ENCODE measurements at places on chromosomes 11 and 22. TPM values are rescaled to one million over a fixed set of nuclear protein-coding genes. Genes with fewer than 3 reads are reported as not detected.
A peak's percentile ranks its signal among the peaks of the same experiment; 100 is the strongest.

DNA sequence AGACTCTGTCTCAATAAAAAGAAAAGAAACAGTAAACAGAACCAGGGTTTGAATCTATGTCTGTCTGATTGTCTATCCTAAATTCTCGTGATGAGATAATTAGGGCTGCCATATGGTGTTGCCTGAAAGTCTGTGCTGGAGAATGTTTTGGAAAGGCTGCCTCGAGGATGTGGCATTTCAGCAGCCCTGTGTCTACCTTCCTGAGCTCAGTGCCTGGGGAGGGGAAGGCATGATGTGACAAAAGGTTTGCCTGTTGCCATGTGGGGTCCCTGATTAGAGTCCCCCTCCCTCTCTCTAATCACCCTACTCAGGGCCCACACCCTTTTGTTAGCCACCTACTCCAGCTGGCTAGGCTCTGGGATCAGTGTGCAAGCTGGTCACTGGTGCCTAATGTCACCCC, 15.2 kb downstream of the CD82 start:
- DNase-seq = no peak

GRCh38 chr22:37193629-37194191, 5.7 kb upstream of the C1QTNF6 start:
- peak; percentile 83 for DNase-seq

DNA sequence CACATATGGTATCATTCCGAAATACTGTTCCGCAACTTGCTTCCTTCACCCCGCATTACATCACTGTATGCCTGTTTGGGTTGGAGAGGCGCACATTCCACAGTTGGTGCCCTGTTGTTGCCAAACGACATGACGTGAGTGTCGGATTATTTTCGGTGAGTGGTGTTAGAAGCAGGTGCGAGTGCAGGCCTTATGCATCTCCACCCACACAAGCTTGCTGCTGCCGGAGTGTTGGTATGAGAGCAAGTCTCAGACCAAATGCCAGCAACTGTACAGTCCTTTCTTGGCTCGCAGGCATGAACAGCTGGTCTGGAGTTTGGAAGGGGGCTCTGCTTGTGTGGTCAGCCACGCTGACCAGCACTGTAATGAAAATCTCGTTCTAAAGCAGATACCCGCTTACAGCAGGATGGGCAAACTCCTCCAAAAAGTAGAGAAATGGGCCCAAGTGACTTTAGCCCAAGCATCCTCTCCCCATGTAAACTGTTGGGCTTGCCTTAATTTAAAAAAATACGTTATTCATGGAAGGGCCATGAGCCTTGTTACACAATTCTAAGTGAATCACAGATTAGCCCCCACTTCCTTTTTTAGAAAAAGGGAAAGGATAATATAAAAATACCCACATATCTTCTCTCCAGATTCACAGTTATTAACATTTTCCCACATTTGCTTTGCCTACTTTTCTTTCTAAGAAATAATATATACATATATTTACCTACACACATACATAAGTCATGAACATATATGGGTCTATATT, 48.7 kb upstream of the OR9Q1 start:
- DNase-seq = no peak

- DNase-seq = peak; percentile 74
These were observed 8.5 kb upstream of the CHRDL2 start for GRCh38 chr11:74739546-74740270.

DNA sequence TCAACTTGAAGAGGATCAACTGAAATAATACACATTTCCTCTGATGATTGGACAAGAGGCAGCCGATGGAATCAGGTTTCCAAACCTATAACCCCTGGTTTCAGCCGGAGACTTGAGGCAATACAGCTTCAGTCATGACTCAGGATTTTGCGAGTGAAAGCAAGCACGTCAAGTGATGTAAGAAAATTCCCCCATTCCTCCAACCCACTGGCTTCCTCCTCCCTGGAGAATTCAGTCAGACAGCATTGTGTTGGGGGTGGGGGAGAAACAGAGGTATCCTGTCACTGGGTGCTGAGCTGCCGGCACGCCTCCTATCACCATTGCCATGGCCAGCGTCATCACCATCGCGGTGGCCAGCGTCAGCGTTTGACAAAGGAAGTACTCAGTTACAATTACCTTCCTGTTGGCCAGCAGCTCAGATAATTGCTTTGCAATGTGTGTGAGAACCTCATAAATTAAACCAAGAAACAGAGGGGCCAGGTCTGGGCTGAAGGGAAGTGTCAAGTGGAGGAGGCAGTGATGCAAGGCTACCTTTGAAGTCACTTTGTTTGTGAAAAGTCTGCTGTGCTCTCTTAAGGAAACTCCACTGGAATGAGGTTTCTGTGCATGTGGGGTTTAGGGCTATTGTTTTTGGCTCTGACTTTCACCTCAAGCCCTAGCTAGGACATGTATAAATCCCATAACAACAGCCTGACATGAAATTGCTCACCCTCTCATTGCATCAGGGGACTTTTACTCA, 50.2 kb downstream of the LIF start:
- peak; percentile 83 for DNase-seq

DNA sequence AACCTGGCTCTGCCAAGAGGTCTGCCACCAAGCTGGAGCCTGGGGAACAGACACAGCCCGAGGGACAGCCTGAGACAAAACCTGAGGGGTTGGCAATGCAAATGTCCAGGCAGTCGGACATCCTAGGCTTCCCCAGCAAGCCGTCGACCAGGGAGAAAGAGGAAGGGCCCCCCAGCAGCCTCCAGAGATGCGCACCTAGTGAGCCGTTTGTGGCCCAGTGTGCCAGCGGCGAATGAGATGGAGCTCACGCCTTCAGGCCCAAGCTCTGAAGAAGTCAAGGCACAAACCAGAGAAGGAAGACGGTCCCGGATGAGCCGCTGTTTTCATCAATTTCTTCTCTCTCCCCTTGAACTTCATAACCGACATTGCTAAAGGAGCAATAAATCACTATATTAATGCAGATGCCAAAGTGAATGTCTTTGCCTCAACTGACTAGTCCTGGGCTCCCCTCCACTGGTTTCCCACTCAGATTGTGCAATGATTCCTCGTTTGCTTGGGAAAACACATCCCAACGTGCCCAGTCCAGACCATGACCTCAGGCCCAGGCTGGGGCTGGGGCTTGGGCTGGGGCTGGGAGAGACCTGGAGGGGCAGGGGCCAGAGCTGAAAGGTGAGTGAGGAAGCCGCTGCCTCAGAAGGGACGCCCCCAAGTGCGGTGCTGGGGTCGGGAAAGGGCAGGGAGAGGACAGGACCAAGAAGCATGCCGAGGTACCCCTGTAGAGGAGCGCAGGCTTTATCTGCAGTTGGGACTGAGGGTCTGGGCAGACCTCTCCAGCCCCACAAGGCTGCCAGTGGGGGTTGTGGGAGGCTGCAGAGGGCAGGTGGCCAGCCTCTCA, 3.5 kb upstream of the DGCR2 start:
- DNase-seq = no peak

DNA sequence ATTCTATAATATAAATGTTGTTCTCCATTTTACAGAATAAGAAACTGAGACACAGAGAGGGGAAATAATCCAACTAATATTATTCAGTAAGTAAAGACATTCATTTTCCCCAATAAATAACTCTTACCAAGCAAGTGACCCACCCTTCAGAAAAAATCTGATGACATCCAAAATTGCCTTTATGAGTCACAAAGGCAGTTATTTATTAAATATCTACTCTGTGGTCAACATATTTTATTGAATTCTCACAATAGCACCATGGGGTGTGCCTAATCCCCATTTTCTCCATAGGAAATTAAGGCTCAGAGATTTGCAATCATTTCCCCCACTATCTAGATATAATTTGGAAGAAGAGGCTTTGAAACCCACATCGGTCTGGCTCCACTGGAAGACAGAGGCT, 161.5 kb upstream of the ISX start:
- DNase-seq = no peak

DNA sequence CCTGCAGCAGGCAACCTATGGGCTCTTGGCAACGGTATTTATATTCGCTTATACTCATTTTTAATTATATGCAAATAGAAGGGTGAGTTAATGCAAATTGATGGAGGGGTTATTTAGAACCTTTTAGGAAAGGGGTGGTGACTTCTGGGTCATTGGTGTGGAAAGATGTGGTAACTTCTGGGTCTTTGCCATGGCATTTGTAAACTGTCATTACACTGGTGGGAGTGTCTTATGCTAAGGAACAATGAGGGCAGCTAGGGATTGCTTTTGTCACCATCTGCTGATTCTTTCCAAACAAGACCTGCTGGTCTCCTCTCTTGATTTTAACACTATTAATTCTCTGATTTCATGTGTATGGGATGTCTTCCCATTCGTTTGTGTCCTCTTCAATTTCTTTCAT, 11.7 kb upstream of the KAT5 start:
- no peak for DNase-seq

- no peak for DNase-seq
These were observed 35.4 kb downstream of the PISD start for GRCh38 chr22:31626427-31627150.

DNA sequence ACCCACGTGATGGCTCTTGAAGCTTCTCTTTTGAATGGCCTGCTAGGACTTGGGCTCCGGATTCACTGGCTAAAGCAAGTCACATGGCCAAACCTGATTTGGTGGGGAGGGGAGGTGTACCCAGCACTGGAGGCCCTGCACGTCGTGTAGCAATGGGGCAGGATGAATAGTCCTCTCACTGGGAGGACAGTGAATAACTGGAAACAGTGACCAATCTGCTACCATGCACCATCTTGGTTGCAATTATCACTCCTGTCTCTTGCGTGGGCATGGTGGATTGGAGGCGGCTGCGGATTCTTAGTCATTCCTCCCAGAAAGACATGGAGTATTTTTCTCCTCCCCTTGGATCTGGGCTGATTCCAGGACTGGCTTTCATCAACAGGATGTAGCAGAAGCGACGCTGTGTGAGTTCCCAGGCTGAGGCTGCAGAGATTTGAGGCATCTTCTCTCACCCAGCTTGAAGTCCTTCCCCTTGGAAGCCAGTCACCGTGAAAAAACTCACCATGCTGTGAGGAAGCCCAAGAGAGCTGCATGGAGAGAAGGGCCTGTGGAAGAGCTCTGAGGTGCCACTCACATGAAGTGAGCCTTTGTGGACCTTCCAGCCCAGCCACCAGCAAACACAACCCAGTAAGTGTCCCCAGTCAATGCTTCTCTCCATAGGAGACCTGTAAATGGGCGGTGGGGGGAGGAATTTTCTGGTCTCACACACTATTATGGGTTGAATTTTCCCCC, 70.4 kb downstream of the IGLL1 start:
- no peak for DNase-seq

GRCh38 chr11:21190181-21190580, 520.8 kb downstream of the NELL1 start:
- DNase-seq = no peak

DNA sequence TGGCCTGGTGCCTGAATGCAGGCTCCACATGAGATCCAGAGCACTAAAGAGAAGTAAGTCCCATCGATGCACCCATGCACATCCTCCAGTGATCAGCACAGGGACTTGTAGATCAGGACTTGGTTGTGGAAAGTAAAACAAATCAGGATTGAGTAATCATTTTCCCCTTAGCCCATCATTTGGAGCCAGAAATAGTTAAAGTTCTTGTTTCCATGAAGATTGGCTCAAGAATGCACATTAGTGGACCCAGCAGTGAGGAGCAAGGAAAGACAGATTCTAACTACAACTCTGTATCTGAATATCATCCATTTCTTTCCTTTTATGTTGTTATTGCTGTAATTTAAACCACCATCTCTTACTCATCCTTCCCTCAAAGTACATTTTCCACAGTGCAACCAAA, 19.1 kb downstream of the CCDC83 start:
- no peak for DNase-seq

DNA sequence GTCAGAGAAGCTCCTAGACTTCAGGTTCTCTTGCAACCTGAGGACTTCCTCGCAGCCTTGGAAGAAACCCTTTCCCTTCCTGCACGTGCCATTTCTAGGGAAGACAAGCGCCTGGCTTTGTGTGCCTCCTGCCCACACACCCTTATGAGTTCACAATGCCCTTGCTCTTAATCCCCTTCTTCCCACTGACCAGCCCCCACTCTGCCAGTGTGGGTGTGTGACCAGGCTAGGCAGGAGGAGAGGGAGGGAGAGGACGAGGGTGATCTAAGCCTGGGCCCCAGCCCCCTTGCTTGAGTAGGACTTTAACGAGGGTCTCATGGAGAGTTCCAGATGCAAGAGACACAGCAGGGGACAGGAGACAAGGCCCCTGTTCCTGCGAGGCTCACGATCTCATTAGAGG, 30.2 kb downstream of the TP53I11 start:
- no peak for DNase-seq

- no peak for DNase-seq
These were observed 965 bp downstream of the OR9Q1 start for GRCh38 chr11:58024601-58025091.

DNA sequence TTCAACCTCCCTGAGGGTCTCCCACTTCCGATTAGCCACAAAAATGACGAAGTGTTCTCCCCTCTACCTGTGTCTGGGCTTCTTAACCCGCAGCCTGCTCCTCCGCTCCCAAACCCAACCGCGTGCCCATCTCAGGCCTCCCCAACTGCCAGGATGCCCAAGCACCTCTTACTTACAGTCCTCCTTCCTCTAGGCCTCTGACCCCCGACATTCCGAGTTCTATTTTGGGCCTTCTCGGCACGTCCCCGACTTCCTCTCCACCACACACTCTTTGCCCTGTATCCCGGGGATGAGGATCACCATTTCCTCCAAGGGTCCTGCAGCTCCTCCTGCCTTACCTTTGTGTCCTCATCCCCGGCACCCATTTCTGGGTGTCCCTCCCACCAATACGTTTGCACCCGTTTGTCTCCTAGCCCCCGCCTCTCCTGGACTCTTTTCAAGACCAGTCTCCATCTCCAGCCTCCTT, 388 bp upstream of the MUS81 start:
- no peak for DNase-seq

MS4A7 gene
- polyA plus RNA-seq = not detected

STK33 gene
- polyA plus RNA-seq = 4.8 TPM

ZNF70 gene
- 1.2 TPM for polyA plus RNA-seq

LDHAL6A gene
- not detected for polyA plus RNA-seq

OR8A1 gene
- not detected for polyA plus RNA-seq

VSTM5 gene
- 0.17 TPM for polyA plus RNA-seq

KCNK4 gene
- polyA plus RNA-seq = 0.12 TPM

DEAF1 gene
- 25.8 TPM for polyA plus RNA-seq

PDE2A gene
- polyA plus RNA-seq = 0.62 TPM

KIRREL3 gene
- polyA plus RNA-seq = 11.7 TPM
